ENCODE measurements at places on chromosomes 7 and 10.

DNA sequence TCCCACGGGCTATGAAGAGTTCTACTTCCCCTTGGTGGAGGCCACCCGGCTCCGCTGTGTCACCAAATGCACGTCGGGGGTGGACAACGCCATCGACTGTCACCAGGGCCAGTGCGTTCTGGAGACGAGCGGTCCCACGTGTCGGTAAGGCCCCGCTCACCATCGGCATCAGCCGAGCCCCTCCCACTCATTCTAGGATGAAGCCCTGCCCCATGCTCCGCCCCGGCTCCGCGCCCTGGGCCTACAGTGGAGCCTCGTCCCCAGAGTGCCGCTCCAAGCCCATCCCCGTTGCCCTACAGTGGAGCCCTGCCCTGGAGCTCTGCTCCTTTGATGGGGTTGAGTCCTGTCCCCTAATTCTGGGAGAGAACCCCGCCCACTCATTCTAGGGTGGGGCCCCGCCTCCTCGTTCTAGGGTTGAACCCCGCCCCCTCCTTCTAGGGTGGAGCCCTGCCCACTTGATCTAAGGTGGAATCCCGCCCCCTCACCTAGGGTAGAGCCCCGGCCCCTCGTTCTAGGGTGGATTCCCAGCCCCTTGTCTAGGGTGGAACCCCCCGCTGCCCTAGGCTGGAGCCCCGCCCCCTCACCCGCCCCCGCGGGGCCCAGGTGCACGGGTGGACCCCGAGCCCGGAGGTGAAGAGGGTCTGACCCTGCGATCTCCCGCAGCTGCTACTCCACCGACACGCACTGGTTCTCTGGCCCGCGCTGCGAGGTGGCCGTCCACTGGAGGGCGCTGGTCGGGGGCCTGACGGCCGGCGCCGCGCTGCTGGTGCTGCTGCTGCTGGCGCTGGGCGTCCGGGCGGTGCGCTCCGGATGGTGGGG, 3.4 kb upstream of the MUC12 start:
- DNase-seq, result peak; percentile 65

GRCh38 chr10:12484002-12484918, 134.9 kb downstream of the CAMK1D start:
- DNase-seq, result no peak

- DNase-seq, result no peak
Measured at GRCh38 chr10:70542565-70542938, 60.0 kb downstream of the PRF1 start.

DNA sequence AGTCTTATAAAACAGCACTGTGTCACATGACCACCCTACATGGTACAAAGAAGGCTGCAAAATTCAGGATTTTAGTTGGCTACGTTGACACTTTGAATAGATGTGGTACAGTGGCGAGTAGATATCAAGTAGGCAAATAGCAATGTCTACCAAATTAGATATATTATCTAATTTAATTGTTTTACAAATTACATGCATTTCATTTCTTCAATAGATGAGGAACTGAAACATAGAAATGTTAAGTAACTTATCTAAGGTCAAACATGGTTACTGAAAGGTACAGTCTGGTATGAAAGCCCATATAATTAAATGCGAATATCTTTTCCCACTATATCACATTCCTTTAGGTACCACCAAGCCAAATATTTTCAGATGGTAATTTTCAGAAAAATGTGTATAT, 972.2 kb downstream of the NRG3 start:
- DNase-seq, result no peak

- DNase-seq, result no peak
Measured at GRCh38 chr7:131329176-131329570, 1.5 kb downstream of the MKLN1 start.

DNA sequence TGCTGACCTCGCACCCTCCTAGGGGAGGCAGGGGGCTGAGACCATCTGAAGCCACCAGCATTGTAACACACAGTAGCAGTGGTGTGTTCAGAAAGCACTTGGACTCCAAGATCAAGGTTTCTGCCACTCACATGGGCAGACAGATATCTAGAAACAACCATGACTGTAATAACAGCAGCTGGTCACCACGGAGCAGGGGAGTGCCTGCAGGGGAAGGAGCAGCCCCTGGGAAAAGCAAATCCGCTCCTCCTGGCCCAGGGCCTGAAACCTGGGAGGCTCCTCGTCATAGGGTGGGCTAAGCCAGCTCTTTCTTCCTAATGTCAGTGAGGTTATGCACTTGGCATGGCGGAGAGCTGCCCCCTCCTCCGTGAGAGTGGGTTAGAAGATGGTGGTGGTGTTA, 118.4 kb upstream of the INSYN2A start:
- DNase-seq, result no peak

DNA sequence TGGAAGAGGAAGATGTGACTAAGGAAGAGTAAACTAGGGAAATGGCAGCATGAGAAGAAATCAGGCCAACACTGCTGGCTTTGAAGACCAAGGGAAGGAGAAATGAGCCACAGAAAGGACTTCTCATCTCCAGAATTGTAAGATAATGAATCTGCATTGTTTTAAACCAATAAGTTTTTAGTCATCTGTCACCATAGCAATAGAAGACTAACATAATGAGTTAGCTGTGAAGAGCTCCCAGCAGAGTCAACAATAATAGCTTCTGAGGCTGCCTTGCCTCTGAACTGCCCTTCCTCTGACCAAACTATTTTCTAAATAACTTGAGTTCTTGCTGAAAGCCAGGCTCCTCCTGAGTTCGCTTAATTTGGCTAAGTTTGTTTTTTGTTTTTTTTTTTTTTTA, 103.6 kb downstream of the CACNA2D1 start:
- no peak for DNase-seq

- DNase-seq, result no peak
Measured at GRCh38 chr7:124764847-124765400, 668 bp downstream of the GPR37 start.

DNA sequence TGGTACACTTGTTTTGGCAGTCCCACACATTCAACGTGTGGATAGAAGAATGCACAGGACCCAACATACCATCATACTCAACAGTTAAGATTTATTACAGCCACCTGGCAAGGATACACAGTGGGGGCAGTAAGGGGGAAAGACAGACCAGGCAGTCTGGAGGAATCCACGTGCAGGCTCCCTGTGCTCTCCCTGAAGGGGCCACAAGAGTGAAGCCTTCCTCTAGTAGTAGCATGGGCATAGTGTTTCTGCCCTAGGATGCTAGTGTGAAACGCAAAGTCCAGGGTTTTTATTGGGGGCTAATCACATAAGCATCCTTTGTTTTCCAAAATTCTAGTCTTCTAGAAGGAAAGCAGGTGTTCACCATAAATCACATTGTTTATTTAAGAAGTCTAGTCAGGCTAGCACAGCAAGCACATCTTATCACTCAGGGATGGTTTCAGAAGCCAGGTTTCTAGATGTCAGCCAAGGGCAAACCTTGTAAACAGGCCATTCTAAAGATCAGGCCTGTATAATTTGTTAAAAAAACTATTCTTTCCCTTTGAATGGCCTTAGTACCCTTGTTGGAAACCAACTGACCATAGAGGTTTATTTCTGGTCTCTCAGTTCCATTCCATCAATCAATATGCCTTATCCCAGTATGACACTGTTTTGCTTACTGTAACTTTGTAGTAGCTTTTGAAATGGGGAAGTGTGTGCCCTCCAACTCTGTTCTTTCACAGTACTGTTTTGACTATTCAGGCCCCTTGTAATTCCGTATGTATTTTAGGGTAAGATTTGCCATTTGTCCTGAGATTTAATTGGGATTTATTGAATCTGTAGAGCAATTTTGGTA, 12.4 kb upstream of the TFAM start:
- DNase-seq, result no peak

- no peak for DNase-seq
Measured at GRCh38 chr7:51261117-51261835, 55.3 kb downstream of the COBL start.

DNA sequence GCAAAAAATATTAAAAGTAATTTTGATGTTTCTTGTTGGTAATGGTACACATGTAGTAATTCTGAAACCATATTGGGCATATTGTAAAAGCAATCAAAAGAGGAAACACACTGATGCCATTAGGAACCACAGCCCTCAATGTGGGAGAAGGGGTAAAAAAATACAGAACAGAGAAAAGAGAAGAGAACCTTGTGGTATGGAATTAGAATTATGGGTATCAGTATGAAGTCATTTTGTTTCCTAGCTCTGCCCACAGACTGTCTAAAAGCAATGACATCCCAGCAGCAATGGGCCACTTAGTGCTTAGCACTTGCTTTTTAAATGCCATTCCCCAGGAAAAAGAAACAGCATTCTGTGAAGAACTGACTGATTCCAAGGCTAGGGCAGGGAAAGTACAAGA, 61.5 kb downstream of the CPVL start:
- peak; percentile 1 for DNase-seq

- no peak for DNase-seq
Measured at GRCh38 chr10:71462062-71462935, 65.6 kb downstream of the CDH23 start.

DNA sequence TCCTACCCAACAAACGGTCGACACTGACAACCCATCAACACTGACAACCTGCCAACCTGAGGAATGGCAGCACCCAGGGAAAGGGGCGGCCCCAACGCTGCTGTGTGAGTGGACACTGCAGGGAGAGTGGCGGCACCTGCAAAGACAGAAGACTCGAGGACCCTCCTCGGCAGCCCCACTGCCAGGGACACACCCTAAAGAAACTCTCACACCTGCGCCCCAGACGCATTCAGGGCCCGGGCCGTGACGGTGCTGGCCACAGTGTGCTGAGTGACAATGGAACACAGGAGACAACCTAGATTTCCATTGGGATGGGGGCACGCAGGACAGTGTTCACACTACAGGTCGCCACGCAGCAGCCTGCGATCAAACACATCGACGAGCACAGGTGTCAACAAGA, 3.6 kb downstream of the CAMK2B start:
- no peak for DNase-seq

DNA sequence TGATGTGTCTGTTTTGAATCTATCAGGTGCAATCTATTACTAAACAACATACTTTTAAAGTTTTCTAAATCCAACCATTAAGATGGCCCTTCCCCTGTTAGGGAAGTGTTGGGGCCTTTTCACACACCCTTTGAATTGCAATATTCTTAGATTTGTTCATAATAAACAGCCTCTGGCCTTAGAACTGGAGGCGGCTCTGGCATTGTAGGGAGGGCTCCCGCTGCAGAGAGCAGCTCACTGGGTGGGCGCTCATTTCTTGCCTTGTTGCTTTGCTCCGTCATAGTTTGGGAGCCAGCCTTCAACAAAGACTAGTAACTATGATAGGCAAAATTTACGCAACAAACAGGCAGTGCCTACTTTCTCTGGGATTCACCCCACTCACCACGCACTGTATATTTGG, 4.2 kb upstream of the HOXA10 start:
- no peak for DNase-seq

GRCh38 chr10:104337521-104337984, 712 bp downstream of the ITPRIP start:
- DNase-seq, result peak; percentile 45

DNA sequence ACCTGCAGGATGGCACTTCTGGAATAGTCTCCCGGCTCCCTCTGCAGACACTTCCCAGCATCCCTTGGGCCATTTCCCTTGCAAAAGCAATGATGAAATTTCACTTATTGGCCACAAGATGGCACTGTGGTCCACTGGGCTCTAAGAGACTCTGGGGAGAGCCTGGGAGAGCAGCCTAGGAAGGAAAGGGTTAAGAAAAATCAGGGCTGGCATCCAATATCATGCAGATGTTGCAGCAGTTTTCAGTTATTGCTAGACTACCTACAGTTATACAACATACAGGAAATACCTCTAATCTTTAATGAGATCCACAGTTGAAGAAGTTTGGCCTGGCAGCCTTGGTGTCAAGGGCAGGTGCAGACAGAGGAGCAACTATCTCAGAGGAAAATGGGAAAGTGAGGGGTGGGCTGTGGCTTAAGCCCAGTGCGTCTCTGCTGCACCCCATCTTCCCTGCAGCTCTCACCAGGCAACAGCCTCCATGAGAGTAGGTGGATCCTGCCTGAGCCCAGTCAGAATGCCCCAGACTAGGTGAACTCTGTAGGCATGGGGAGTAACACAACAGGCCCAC, 100.2 kb upstream of the PRSS58 start:
- peak; percentile 54 for DNase-seq

GRCh38 chr10:107206833-107207232, 42.3 kb upstream of the SORCS1 start:
- DNase-seq, result no peak

GRCh38 chr7:66183700-66184099, 21.4 kb upstream of the TPST1 start:
- no peak for DNase-seq

DNA sequence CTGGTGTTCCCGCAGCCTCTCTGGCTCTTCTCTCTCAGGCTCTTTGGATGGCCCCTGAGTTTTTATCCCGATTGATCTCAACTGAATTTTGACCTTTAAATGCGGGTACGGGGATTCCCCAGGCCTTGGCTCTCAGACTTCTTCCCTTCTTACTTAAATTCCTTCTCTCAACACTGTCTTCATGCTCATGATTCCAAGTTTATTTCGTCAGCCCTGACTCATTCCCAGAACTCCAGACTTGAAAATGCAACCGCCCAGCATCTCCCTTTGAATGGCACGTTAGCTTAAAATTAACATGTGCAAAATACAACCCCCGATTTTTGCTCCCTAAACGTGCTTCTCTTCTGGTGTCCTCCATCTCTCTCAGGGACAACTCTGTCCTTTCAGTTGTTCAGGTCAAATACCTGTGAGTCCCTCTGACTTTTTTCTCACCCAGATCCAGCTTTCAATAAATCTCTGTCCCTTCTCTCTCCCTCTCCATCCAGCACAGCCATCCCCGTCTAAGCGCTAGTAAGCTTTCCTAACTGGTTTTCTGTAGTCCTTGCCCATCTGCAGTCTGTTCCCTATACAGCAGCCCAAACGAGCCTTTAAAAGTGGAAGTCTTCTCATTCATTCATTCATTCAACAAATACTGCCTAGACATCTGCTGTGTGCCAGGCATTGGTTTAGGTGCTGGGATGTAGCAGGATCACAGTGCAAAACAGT, 7.1 kb downstream of the HECW1 start:
- no peak for DNase-seq

DNA sequence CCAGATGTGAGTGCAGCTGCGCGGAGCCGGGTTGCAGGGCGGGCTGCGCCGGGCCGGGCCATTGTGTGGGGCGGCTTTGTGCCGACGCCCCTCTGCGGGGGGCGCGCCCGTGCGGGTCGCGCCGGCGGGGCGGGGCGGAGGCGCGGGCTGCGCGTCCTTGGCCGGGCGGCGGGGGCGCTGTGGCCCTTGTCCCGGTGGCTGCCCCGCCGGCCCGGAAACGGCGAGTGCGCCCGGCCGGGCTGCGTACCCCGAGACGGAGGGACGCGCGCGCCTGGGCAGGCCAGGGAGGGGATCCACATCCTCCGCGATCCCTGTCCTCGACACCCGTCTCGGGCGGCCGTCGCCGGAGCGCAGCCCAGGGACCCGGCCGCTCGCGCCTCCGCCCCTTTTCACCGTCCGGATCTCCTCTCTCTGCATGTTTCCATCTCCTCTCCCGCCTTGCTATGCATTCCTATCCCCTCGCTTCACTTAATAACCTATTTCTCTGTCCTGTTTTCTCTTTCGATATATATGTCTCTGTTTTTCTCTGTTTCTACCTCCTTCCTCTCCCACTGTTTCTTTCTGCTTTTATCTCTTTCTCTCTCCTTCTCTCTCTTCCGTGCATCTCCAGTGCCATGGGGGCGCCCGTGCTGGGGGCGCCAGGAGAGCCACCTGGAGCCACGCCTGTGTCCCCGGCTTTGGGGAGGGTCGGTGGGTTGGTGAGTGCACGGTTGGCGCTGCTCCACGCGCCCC, 765 bp downstream of the PFKFB3 start:
- DNase-seq, result peak; percentile 51

Data from CD4-positive, alpha-beta T cell treated with Interleukin-21 for 1 hour (primary cell).